ENCODE measurements at places on chromosomes 16 and 17.

DNA sequence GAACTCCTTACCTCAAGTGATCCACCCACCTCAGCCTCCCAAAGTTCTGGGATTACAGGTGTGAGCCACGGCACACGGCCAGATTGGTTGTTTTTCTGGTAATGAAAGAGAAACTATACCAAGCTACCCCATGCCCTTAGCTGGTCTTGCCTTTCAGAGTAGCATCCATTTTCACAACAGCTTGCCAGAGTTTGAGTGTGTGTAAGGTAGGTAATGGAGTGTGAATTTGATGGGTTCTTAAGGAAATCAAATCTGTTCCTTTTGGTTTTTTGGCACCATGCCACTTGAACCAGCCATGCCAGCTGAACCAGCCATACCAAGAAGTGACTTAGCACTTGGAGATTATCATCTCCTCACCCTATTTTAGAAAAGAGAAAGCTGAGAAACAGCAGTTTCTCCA, 5.1 kb downstream of the CALCOCO2 start:
- no peak for DNase-seq

GRCh38 chr16:47924950-47925349, 230.8 kb downstream of the ABCC12 start:
- no peak for DNase-seq

- DNase-seq: no peak
Measured at GRCh38 chr17:43701318-43701743, 39.6 kb upstream of the MEOX1 start.

GRCh38 chr17:19320876-19321275, 41.6 kb downstream of the B9D1 start:
- DNase-seq: no peak

DNA sequence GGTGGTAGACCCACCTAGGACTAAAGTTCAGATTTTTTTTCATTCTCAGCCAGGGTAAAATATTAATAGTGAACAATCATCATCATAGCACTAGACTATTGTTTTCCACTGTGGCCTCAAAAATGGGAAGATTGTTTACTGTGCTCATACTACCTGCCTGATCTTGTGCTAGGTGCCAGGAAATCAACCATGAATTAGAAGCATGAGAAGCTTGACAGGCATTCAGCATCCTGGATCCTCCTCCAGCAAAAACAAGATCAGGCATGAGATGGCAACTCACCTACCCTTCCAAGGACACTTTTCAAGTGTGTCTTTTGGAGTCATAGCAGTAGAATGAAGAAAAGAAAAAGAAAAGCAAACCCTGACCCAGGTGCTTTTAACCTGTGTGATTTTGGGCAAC, 174.2 kb downstream of the CYLD start:
- no peak for DNase-seq

Measured in left forelimb (tissue), 1 donor.